ENCODE measurements at places on chromosomes 4 and X.

DNA sequence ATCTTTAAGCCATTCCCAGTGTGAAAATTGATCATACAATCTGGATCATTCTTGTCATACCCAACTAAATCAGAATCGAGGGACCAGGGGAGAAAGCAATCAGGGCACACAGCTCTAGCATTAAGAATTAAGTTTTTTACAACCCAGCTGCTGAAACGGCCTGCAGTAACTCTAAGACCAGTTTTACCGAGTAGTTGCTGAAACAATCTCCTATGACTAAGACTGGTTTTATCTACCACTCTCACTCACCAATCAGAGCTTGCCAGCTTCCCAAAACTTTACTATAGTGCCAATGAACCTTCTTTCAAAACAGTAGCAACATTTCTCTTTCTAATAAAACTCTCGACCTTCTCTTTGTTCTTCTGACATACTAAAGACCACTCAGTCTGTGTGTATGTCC is 2.8 kb upstream of the SAP30 start:
- no peak for DNase-seq

DNA sequence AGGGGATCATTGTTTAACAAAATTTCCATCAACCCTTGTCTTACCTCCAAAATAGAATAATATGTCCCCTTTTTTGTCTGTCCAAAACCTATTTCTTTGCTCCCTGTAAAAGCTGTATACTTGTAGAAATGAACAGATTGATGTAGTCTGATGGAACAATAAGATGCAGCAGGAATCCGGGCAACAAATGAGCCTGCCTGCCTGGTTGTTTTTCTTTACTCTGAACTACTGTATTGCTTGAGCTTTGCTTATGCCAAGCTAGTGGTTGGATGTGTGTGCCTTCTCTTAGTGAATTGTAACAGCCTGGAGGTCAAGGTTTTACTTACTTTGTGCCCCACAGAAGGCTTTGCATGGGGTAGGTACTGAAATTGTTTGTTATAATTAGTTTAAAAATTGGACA is 116.2 kb upstream of the TLL1 start:
- DNase-seq, result no peak

GRCh38 chr4:38284294-38285030 is 324.3 kb downstream of the PTTG2 start:
- DNase-seq, result no peak

DNA sequence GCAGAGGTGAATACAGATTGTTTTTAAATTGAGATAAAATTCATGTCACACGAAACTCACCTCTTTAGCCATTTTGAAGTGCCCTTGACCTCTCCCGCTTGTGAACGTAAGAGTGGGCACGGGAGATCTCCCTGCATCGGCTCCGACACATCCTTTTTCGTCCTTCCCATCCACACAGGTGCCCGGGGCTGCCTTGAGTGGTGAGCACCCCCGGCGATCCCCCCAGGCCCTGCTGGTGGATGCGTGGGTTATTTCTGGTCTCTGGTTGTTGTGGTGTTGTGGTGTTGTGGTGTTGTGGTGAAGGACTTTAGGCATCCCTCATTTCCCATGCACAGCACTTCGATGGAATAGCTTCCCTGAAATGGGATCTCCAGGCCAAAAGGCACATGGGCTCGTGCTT is 46.1 kb downstream of the PSAPL1 start:
- no peak for DNase-seq

- DNase-seq, result no peak
Observed at GRCh38 chrX:20432746-20433387, 166.2 kb upstream of the RPS6KA3 start.

- DNase-seq, result no peak
Observed at GRCh38 chr4:144611850-144612249, 34.1 kb upstream of the HHIP start.

DNA sequence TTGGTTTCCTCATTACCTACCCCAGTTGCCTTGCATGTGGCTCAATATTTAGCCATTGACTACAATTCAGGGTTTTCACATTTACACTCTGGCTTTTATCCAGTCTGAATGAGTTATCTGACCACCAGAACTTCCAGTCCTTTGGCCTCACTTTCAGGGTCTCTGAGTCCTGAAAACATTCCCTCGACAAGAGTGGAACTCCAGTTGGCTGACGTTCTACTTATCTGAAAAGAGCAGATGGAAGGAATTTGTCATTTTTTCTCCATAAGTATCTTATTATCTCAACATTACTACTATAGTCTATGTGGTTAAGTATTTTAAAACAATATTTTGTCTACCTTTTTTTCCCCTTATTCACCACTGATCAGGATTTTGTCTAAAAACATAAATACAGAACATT is 5.2 kb upstream of the CASP6 start:
- DNase-seq, result no peak

DNA sequence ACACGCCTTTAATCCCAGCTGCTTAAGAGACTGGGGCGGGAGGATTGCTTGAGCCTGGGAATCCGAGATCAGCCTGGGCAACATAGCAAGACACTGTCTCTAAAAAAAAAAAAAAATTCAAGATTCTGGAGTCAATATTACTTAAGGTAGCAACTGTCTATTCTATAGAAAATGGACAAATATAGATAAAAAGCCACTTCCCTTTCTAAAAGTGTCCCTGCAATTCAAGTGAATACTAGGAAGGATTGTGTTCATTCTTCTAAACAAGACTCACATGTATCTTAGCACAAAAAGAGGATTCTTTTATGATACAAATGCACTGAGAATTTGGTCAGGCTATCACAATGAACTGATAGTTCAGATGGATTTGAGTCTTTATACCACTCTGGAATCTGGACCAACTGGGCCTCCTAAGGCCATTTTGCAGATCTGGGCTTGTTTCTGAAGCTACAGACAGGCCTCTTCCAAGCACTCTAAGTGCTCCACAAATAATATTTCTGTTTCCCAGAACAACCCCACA is 7.0 kb downstream of the PKD2 start:
- DNase-seq, result no peak

- DNase-seq, result no peak
Observed at GRCh38 chr4:113358784-113359183, 309.3 kb downstream of the ANK2 start.

DNA sequence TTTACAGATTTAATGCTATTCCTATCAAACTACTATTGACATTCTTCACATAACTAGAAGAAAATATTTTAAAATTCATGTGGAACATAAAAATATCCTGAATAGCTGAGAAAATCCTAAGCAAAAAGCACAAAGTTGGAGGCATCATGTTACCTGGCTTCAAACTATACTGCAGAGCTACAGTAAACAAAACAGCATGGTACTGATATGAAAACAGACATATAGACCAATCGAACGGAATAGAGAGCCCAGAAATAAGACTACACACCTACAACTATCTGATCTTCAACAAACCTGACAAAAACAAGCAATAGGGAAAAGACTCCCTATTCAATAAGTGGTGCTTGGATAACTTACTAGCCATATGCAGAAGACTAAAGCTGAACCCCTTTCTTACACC is 273.4 kb upstream of the GRIA3 start:
- no peak for DNase-seq

DNA sequence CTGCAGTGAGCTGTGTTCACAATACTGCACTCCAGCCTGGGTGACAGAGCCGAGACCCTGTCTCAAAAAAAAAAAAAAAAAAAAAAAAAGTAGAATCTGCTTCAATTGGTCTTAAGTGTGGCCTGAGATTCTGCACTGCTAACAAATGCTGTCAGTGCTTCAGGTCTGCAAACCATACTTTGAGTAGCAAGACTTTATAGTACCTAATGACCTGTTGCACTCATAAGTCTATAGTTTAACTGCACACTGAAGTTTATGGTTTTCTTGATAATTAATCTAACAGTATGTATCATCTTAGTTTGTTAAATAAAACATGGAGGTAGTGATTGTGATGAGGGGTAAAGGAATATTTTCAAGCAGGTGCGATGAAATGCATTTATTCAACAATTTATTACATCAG is 135.6 kb downstream of the STAG2 start:
- no peak for DNase-seq

- no peak for DNase-seq
Observed at GRCh38 chr4:147340111-147340510, 140.8 kb upstream of the EDNRA start.

GRCh38 chr4:20687864-20688263 is 12.4 kb upstream of the PACRGL start:
- no peak for DNase-seq

DNA sequence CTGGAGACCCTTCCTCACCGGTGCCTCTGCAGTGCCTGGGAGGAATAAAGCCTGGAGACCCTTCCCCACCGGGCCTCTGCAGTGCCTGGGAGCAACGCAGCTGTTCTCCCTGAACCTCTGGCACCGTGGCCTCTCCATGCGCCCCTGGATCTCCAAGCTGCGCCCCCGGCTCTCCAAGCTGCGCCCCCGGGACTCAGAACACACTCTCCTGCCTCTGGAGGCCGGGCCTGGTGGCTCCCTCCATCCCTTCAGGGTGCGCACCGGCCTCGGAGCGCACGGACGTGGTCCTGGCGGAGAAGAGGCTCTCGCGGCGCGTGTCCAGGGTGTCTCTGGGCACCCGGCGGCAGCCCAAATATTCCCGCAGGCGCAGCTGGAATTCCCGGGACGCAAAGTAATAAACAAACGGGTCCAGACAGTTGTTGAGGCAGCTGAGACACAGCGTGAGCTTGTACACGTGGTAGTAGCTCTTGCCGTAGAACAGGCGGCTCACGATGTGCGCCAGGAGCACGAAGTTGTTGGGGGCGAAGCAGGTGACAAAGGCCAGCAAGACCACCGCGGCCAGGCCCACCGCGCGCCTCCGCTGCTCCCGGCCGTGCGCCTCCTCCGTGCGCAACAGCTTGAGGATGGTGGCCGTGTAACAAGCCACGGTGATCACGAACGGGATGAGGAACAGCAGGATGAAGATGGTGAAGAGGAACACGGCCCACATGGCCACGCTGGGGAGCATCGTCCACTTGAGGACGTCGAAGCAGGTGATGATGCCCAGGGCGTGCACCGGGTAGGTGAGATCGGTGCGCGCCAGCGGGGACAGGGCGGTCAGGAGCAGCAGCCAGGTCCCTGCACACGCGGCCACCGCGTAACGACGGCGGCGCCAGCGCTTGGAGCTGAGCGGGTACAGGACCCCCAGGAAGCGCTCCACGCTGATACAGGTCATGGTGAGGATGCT is 12.8 kb upstream of the ASMTL start:
- peak; percentile 16 for DNase-seq

DNA sequence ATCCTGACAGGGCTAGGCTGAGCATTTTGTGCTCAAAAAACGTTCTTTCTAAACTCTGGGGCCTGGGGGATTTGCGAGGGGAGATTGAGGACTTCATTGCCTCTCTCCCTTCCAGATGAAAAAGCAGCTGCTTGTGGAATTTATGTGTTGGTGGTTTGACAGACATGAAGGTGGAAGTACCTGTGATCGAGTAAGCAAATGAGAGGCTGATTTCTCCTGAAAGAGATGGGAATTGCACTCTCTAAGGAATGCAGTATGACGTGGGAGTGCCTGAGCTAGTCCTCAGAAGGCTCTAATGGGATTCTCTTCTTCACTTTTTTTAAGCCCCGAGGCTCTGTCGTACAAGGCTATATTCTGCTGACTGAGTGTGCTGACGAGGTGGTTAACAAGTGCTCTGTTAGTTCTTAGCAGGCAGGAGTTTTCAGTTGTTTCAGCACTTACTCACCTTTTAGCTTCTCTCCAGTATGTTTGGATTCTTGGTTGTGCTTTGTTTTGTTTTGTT is 426.8 kb upstream of the CNKSR2 start:
- no peak for DNase-seq

DNA sequence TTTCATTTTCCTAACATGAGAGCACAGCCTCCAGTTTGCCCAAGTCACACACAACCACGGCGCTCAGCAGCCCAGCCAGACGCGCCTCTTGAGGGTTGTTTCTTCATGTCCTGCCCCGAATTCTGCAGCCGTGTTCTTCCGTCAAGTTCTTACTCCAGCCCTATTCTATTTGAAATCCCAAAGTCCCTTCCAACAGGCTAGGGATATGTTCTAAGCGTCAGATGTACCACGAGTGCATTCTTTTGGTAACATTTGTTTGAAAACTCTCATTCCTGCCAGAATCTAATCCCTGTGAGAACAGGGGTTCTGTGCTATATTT is 23.1 kb downstream of the ACSL1 start:
- no peak for DNase-seq

DNA sequence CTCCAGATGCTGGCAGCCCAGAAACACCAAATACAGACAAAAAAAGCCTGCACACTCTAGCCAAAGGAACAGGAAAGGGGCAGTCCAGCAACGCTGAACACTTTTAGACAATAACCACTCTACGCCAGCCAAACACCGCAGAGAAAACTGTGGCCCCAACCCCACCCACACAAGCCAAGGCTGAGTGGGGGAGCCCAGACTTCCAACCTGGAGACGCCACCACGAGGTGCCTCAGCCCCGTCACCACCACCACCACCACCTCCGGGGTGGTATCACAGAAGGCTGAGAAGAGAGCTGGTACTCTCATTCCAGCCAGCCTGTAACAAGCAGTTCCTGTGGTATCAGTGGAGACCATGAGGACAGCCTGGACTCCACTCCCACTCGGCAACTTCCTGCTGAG is 22.8 kb downstream of the MEPE start:
- no peak for DNase-seq

GRCh38 chrX:2548711-2549423 is 48.1 kb upstream of the DHRSX start:
- DNase-seq, result no peak

DNA sequence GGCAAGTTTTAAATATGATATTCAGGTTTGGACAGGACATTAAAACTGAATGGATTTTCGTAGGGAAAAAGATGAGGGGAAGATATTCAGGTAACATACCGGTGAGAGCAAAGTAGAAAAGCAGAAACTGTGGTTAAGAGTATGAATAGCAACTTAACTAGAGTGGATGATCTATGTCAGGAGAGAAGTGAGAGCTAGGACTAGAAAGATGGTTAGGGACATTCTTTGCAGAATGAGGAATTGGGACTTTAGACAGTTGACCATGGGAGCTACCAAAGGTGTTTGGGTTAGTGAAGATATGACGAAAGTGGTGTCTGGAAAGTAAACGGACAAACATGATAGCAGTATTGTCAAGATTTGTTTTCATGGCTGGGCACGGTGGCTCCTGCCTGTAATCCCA is 45.2 kb downstream of the ANXA5 start:
- no peak for DNase-seq

DNA sequence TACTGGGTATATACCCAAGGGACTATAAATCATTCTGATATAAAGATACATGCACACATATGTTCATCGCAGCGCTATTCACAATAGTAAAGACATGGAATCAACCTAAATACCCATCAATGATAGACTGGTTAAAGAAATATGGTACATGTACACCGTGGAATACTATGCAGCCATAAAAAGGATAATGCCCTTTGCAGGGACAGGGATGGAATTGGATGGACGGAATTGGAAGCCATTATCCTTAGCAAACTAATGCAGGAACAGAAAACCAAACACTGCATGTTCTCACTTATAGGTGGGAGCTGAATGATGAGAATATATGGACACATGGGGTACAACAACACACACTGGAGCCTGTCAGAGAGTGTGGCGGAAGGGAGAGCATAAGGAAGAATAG is 55.9 kb downstream of the DCK start:
- no peak for DNase-seq

DNA sequence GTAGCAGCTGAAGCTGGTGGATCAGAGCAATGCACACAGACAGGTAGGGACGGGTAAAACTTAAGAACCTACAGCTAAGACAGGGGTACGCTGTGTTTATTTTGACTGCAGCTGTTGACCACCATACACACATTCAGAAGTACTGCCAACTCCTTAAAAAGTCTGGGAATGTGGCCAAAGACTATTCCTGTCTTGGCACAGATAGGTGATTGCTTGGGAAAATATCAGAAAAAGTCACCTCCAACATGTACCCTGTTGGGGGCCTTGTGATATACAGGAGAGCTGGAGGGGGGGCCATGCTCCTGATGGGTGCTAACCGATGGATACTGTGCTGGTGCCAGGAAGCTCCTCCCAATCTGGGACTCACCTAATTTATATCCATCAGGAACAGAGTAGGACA is 121.2 kb downstream of the VCX2 start:
- DNase-seq, result no peak

All from stimulated activated CD4-positive, alpha-beta T cell treated with anti-CD3 and anti-CD28 coated beads, Interleukin-2, amount 100 ng/mL, for 24 hours (primary cell).